Endothelial cell of umbilical vein (primary cell): ENCODE measurements at places on chromosomes 3 and 15.

DNA sequence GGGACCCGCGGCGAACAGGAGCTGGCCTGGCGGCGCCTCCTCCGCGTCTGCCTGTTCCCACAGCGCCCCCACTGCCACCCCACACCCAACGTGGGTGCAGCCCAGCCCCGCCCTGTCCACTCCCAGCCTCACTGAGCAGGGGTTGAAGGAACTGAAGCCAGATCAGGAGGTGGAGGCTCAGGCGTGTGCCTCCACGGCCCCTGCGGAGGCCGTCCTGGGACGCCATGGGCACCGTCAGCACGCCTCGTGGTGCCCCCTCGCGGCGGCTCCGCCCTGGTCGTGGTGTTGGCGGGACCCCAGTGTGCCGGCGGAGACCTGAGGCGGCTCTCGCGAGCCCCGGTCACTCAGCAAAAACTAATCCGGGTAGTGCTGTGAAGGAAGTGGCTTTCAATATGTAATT is 39.0 kb upstream of the PRSS50 start:
- no peak for DNase-seq

GRCh38 chr3:53703630-53704362 is 142.4 kb downstream of the CHDH start:
- no peak for DNase-seq

- DNase-seq, result no peak
Measured at GRCh38 chr15:31317017-31317416, 9.6 kb upstream of the KLF13 start.

DNA sequence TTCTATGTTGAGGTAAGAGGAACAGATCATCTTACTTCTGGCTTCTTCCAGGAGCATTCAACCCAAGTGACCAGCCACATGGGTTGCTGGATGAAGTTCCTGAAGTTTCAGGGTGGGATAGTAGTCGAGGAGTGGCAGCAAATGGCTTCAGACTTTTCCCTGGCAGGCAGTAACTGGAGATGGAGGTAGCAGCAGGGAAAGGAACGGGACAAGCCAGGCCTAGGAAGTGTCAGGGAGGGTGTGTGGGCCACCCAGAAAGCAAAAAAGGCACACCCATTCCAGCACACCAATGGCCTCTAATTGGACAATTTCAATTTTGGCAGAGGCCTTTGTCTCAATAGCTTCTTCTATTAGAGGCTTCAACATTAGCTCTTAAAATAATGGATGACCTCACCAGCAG is 498.6 kb upstream of the ATP11B start:
- DNase-seq, result no peak

- DNase-seq, result no peak
Measured at GRCh38 chr15:89628806-89629715, 26.2 kb downstream of the KIF7 start.

- DNase-seq, result no peak
Measured at GRCh38 chr15:36666228-36666905, 86.9 kb downstream of the CDIN1 start.

DNA sequence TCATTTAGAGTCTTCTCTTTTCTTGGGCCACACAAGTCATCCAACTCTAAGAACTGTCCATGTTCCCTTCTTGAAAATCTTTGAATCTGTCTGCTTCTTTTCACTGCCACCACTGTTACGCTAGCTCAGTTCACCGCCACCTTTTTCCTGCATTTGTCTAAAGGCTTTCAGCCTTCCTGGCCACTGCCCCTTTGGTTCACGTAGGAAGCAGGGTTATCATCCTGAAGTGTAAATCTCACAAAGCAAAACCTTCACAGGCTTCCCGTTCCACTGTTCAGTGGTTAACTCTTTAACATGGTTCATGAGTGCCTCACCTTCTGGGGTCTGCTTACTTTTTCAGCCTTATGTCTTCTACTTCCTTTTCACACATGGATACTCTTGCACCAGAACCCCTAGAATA is 26.3 kb upstream of the CCDC39 start:
- DNase-seq, result peak; percentile 75

DNA sequence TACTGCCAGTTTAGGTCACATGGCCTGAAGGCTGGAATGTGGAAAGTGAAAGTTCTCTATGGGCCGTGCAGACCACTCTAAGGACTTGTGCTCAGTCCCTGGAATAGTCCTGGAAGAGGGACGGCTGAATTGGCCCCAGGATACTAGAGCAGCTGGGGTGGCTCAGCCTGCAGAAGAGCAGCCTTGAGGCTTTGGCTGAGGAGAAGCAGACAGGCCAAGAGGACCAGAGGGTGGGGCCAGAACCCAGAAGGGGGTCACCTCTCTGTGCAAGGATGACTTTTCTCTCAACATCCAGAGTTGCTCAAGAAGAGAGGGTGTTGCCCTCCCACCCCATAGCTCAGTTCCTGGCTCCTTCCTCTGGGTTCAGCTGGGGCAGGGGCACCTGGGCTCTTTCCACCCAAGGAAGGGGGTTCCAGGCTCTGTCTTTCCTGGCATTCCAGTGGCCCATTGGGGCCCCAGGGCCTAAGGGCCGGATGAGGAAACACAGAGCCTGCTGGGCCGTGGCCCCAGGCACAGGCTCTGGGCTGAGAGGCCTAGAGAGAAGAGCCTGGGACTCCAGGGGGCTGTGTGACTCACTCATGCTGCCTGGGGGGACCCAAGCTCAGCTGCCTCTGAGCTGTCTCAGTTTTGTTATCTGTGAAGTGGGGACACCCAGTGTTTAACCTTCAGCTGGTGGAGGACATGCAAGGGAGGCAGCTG is 8.5 kb upstream of the FBLN2 start:
- no peak for DNase-seq

- peak; percentile 42 for DNase-seq
Measured at GRCh38 chr3:29099296-29099695, 181.6 kb upstream of the RBMS3 start.

DNA sequence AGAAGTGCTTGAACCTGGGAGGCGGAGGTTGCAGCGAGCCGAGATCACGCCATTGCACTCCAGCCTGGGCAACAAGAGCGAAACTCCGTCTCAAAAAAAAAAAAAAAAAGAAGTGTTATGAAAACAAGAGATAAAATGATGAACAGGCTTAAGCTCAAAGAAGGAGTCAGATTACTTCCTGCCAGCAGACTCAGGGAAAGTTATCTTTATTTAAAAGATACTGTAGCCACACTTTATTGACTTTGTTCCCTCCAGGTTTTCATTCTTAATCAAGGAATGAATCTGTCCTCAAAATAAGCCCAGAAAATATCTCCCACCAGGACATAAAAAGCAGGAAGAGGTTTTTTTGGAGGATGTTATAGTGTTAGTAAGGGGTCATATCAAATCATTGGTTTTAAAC is 176.5 kb upstream of the KCNMB2 start:
- no peak for DNase-seq

GRCh38 chr3:73503781-73504180 is 121.0 kb downstream of the PDZRN3 start:
- DNase-seq, result no peak
